ENCODE measurements at places on chromosomes 1 and 21. TPM values are rescaled to one million over a fixed set of nuclear protein-coding genes. Genes with fewer than 3 reads are reported as not detected.

DNA sequence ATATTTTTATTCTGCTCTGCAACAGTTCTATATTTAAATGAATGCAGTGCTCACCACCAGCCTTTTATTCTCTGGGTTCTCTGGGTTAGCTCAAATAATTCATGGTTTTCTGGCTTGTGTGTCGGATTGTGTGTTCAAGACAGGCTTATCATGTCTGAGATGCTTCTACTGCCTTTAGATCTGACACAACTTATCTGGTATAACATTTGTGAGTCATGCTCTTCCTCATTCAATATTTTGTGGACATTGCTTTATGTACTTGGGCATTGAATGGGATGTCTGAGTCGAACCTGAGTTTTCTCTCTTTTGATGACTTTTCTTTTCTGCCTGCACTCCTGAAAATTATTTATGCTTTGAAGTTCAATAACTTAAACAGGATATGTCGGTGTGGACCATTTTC lies 17.6 kb upstream of the PKP1 start:
- no peak for DNase-seq

IQGAP3 gene
- total RNA-seq, result 0.44 TPM

GRCh38 chr1:69315823-69316222 lies 251.9 kb upstream of the LRRC7 start:
- no peak for DNase-seq

CCDC185 gene
- not detected for total RNA-seq

SPRR5 gene
- not detected for total RNA-seq

DNA sequence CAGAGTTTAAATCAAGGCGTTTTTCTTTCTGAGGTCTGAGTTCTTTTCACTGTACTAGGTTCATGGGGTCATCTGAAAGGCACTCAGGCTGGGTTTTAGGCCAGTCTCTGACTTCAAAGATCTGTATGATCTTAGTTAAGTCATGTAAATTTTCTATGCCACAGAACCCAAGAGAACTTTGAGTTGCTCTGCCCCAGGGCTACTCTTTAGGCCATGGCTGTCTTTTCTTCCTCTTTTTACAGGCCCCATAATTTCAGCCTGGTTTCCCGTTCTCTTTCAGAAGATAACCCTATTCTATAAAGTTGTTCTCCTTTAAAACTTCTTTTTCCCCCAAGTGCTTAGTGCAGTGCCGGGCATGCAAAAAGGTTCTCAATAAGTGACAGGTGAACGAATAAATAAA lies 26.1 kb downstream of the METTL13 start:
- DNase-seq, result no peak

- DNase-seq, result no peak
Measured at GRCh38 chr1:101741910-101742309, 254.8 kb downstream of the OLFM3 start.

DNA sequence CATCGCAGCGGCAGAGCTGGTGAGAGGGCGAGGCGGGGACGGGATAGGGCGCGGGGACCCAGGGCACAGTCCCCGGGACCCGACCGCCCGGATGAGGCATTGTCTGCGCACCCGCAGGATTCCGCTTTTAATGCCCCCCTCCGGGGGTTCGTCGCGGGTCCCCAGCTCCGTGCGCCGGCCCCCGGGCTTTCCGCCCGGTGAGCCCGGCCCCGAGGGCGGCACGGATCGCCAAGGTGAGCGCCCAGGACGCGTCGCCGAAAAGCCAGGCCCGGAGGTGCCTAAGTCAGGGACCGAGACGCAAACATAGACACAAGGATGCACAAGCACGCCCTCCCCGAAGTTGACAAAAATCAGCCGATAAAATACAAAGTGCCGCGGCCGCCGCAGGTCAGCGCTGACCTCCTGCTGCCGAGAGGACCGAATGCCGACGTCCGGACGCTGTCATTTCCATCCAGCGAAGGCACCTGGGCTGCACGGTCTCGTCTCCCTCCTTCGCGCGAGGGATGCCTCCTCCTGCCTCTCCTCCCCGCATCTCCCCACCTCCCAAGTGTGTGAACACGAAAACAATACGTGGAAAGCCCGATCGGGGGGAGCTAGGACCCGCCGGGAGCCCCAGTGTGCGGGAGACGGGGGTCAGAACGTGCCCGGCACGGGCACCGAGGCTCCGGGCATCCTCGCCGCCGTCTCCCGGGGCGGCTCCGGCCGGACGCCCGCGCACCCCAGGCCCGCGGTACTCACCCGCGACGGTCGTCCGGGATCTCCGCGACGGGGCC lies 101.1 kb upstream of the SOD1 start:
- DNase-seq, result peak; percentile 36

- no peak for DNase-seq
Measured at GRCh38 chr1:74474585-74474984, 37.8 kb downstream of the LRRC53 start.

- no peak for DNase-seq
Measured at GRCh38 chr1:16458831-16459230, 18.3 kb downstream of the NECAP2 start.

DNA sequence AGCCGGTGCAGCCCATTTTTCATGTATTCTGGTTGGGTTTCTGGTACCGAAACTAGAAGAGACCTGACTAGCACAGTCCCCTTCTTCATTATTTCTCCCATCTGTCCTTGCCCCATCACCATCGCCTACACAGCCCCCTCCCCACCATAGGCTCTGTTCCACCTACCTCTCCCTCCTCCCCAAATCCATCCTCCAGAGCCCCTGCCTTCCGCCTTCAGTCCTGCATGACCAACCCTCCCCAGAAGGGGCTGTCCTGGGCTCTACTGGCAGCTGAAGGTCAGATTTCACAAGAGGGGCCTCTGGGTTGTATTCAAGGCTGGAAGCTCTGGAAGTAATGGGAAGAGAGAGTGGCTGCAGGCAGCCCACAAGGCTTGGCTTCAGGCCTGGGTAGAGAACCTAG lies 55.2 kb downstream of the SDC3 start:
- no peak for DNase-seq

DNA sequence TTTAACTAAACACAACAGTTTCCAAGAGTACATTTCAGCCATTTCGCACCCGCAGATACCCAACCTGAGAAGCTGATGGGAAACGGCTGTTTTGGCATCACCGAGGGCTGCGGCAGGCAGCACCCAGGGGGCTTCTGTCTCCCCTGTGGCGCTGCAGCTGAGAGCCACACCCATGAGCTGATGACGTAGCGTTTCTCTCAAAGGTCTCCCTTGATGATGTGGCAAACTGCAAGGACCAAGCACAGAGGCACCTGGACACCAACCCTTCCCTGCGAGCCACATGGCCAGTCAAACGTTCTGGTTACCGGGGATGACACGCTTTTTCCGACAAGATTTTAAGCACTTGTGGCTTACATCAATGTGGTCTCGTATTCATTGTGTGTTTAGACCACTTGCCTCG lies 150.8 kb upstream of the ERG start:
- no peak for DNase-seq

HIVEP3 gene
- 20.6 TPM for total RNA-seq

EVI5 gene
- total RNA-seq, result 51.6 TPM

IL20 gene
- not detected for total RNA-seq

DNA sequence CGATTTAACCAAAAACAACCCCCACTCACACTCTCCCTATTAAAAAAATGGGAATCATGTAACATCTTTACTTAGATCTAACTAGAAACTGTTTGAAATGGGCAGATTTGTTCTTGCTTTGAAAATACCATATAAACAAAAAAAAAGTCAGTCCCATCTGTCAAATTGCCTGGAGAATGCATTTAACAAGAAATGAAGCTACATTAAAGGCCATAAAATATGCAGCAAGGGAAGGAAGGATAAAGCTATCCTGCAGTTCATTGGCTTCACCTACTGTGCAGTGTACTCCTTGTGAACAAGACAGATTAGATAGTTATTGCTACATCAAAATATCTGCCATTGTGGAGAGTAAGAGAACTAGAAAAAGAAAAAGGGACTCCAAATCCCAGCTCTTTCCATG lies 160.5 kb downstream of the LRRC7 start:
- no peak for DNase-seq

GRCh38 chr1:218705911-218706893 lies 361.1 kb downstream of the TGFB2 start:
- DNase-seq, result no peak

ADAMTSL4 gene
- total RNA-seq, result 2.5 TPM

- no peak for DNase-seq
Measured at GRCh38 chr1:6263716-6264115, 2.8 kb upstream of the GPR153 start.

DNA sequence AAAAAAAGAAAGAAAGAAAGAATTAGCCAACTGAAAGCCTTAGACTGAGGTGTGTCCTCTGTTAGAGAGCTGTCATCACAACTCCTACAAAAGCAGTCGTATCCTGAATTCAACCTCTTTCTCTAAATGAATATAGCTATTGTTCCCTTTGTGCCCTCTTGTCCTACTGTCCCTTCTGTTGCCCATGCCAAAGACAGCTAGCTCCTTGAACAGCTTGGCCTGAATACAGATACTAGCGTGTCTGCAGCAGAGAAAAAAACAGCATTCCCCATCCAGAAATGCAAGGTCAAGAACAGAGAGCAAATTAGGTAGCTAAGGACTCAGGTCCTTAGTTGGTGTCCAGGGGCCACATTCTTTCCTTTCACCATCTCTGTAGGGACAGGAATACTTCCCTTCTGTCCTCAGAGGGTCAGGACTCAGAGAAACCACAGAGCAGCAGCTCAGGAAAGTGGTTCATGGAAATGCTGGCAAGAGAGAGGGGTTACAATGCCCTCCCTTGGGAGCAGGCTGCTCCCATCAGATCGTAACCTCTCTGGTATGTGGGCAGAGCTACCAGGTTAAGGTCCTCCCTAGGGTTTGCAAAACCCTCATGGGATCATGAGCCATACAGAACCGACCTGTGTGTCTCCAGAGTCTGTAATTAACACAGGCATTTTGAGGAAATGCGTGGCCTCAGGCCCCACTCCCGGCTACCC lies 1.8 kb upstream of the ZBTB48 start:
- no peak for DNase-seq

DNA sequence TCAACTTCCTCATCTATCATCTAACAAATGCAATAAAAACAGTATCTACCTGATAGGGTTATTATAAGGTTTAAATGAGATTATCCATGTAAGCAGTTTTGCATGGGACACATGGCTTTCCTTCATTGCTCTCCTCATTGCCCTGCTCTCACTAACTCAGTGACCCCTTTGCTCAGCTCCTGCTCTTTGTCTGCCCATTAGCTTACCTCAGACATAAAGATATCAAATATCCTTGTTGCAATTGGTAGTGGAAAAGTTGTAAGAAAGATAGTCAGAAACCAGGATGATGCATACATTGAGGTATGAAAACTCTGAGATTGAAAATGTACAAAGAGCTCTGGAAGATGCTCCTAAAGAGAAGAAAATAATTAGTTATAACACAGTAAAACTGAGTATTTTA lies 89.8 kb downstream of the EVI5 start:
- no peak for DNase-seq

KCNT2 gene
- total RNA-seq, result 15.8 TPM

- DNase-seq, result no peak
Measured at GRCh38 chr1:202287196-202287595, 54.5 kb downstream of the UBE2T start.

DNA sequence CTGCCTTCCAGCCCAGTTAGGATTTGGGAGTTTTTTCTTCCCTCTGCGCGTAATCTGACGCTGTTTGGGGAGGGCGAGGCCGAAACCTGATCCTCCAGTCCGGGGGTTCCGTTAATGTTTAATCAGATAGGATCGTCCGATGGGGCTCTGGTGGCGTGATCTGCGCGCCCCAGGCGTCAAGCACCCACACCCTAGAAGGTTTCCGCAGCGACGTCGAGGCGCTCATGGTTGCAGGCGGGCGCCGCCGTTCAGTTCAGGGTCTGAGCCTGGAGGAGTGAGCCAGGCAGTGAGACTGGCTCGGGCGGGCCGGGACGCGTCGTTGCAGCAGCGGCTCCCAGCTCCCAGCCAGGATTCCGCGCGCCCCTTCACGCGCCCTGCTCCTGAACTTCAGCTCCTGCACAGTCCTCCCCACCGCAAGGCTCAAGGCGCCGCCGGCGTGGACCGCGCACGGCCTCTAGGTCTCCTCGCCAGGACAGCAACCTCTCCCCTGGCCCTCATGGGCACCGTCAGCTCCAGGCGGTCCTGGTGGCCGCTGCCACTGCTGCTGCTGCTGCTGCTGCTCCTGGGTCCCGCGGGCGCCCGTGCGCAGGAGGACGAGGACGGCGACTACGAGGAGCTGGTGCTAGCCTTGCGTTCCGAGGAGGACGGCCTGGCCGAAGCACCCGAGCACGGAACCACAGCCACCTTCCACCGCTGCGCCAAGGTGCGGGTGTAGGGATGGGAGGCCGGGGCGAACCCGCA lies at the start of gene PCSK9:
Gene PCSK9 (plus strand): TSS at position 207 of the 741 bp plus-strand sequence. CDS start 290 bp downstream, at position 497.
- DNase-seq, result peak; percentile 63

ANGPTL3 gene
- not detected for total RNA-seq

- no peak for DNase-seq
Measured at GRCh38 chr1:67085326-67085725, 31.4 kb upstream of the SLC35D1 start.

DNA sequence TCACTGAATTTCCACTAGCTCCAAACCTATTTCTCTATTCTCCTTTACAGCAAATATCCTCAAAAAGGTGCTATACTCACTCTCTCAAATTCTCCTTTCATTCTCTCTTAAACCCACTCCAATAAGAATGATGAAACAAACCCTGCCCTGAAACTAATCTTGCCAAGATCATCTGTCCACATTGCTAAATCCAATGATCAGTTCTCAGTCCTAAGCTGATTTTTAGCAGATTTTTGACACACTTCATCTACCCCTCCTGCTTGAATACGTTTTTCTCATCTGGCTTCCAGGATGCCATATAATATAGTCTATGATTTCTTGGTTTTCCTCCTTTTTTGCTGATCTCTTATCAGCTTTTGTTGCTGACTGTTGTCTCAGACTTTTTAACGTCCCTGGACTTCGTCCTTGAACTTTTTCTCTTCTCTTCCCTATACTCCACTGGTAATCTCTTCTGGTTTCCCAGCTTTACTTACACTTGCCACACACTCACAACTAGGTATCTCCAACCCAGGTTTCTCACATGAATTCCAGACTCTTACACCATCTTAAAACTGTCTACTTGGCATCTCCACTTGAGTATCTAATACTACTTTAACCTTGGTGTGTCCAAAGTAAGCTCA lies 35.3 kb downstream of the RERE start:
- DNase-seq, result no peak

DNA sequence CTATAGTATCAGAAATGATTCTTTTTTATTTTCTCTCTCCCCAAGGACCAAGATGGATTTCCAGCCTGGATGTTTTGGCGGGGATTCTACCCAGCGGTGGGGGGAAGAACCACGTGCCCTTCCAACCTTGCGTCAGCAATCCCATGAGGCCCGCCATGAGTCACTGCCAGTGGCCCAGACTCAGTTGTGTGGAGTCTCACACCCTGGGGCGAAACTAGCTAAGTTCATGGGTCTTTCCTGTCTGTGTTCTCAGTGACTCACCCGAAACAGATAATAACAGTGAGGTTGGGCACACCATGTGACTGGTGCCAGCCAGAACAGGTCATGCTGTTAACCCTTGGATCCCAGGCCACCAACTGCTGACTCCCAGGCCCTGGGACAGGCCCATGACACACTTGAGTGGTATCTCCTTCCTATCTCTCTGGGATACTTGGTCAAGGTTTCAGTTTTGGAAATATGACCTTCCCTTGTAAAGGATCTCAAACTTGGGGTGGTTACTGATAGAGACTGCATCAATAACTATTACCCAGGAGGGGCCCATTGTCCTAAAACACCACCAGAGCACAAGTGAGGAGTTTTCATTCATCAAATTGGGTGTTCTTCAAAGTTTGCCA lies 98.0 kb upstream of the DUSP10 start:
- no peak for DNase-seq

AMPD1 gene
- total RNA-seq, result not detected

TPTE gene
- not detected for total RNA-seq

- no peak for DNase-seq
Measured at GRCh38 chr1:54325284-54325683, 80.9 kb downstream of the SSBP3 start.

- DNase-seq, result no peak
Measured at GRCh38 chr1:104082221-104082620, 332.5 kb downstream of the AMY1C start.

AZIN2 gene
- 55.1 TPM for total RNA-seq
